ENCODE measurements at places on chromosomes 5 and 9.

- no peak for DNase-seq
Measured at GRCh38 chr9:137743695-137744094, 124.9 kb downstream of the EHMT1 start.

- DNase-seq = no peak
Measured at GRCh38 chr5:142979636-142980035, 209.5 kb downstream of the ARHGAP26 start.

DNA sequence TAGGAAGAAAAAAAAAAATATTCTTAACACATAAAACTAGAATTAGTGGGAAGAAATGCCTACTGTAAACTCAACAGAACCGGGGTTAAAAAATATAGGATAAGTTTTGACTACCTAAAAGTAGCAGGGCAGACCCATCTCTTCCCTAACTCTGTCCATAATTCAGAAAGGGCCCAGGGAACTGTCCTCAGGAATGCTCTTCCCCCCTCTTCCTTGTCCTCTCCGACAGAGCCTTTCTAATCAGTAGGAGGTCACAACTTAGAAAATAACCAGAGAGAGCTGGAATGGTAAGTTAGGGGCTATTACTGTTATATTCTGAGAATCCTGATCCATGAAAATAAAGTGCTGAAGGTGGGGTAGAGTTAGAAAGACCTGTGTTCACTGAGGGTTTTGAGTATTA lies 22.2 kb downstream of the PIK3R1 start:
- DNase-seq = no peak

GRCh38 chr5:141508798-141509611 lies 20.1 kb downstream of the PCDHGC5 start:
- peak; percentile 99 for DNase-seq

GRCh38 chr9:134526584-134527477 lies 114.8 kb upstream of the COL5A1 start:
- DNase-seq = peak; percentile 44

All from fibroblast of skin of right quadriceps (primary cell).